Astrocyte of the spinal cord (primary cell): ENCODE measurements at places on chromosomes 6 and 20.
A peak's percentile ranks its signal among the peaks of the same experiment; 100 is the strongest.

- peak; percentile 66 for DNase-seq
These were observed 262.4 kb upstream of the SUPT3H start for GRCh38 chr6:45640081-45640491.

GRCh38 chr20:11686820-11687543 lies 230.7 kb upstream of the BTBD3 start:
- peak; percentile 29 for DNase-seq

- no peak for DNase-seq
These were observed 64.7 kb downstream of the MYH7B start for GRCh38 chr20:35020108-35020928.

DNA sequence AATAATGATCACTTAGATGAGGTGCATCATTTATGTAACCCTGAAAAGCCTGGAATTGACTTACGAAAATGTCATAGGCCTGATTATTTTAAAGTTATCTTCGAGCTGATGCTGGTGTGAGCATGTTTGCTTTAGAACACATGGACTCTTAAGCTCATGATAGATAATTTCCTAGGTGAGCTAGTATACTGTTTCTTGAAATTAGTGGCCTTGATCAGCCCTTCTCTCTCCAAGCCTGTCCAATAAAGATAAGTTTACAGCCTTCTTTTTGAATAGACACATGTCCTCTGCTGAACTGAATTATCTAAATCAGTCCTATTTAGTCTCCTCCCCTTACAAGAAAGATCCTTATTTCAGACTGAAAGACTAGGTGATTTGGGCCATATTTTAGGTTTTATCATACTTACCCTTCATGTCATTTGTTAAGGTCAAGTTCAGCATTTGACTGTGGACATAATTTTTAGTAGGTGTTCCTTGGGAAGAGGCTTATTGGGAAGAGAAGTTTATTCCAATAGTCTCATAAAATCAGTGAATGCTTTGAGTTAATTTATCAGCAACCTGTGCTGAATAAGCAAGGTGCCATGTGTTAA lies 15.3 kb downstream of the FOXO3 start:
- no peak for DNase-seq

DNA sequence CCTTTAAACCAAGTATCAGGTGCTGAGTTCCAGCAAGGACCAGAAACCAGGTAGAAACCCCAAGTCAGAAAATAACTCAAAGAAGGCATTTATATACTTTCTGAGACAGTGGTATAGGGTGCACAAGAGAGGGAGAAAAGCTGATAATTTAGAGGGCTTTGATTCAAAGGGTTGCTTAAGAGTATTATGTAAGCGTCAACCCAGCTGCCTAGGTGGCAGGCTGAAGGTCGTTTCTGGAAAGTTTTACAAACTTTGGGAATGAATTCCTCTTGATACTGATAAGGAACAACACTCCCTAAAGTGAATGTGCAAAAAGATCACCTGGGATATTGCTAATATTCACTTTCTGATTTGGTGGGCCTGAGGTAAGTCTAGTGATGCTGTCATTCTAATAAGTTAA lies 800.7 kb downstream of the MAFB start:
- no peak for DNase-seq

- no peak for DNase-seq
These were observed 112.0 kb upstream of the CBLN4 start for GRCh38 chr20:56117350-56117749.

- DNase-seq = no peak
These were observed 9.7 kb downstream of the BTN3A1 start for GRCh38 chr6:26411751-26412150.

DNA sequence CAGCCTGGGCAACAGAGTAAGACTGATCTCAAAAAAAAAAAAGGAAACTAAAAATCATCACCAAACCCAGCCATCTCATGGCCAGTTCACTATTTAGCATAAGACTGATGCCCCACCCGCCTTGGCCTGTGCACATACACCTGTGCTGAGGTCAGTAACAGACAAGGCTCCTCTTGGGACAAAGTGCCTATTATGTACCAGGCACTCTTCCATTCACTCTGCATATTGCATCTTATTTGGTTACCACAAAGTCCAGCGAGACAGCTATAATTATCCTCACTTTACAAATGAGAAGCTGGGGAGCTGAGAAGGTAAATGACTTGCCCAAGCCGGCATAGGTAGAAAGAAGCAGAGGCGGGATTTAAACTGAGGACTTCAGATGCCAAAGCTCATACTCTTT lies 3.8 kb downstream of the PTPRT start:
- no peak for DNase-seq

GRCh38 chr6:112680091-112680490 lies 333.0 kb downstream of the RFPL4B start:
- peak; percentile 37 for DNase-seq
